Endothelial cell of umbilical vein (primary cell): ENCODE measurements at places on chromosomes 6 and 20. TPM values are rescaled to one million over a fixed set of nuclear protein-coding genes. Genes with fewer than 3 reads are reported as not detected.
A peak's percentile ranks its signal among the peaks of the same experiment; 100 is the strongest.

The PTPRT gene
- not detected in 2 replicates for total RNA-seq

GRCh38 chr6:13339863-13340630, 11.7 kb upstream of the TBC1D7 start:
- H3K27ac ChIP-seq: no peak overlapping the region
- H3K27me3 ChIP-seq: no peaks in the 10 kb centered on the region
- no peaks in the 10 kb centered on the region for H3K36me3 ChIP-seq
- H3K4me1 ChIP-seq: peaks cover 5% of the 10 kb centered on the region

DNA sequence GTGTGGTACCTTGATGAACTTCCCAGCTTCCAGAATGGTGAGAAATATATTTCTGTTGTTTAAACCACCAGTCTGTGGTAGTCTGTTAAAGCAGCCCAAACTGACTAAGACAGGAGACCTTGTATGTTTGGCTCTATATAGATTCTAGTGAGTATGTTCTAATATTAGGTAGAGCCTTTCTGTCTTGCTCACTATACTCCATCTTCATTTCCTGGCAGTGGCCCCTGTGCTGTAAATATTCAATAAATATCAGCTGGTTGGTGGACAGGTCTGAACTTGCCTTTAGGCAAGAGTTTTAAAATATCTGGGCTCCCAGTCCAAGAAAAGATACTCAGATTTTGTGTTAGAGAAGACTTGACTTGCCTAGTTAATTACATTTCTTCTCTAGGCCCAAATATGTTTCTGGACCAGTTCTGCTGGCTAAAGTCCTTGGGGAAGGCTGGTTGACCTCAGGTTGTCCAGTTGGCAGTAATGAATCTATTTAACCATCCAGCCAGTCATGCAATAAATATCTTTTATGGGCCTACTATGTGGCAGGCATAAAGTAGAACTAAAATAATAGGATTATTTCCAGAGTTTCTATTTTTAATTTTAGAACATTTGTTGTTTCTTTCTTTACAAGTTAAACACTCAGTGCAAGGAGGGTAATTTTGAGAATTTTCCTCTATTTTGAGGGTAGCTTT, 22.3 kb downstream of the PPP1R14C start:
- H3K4me1 ChIP-seq: no peaks in the 10 kb centered on the region
- no peak for DNase-seq
- no peaks in the 10 kb centered on the region for H3K36me3 ChIP-seq
- no peak overlapping the region for H3K4me3 ChIP-seq

- H3K4me3 ChIP-seq: peak overlapping the region; percentile 12
- H3K4me1 ChIP-seq: peaks cover 34% of the 10 kb centered on the region
- H3K27ac ChIP-seq: peak overlapping the region; percentile 90
- no peaks in the 10 kb centered on the region for H3K27me3 ChIP-seq
These were observed 359.1 kb downstream of the SAMD5 start for GRCh38 chr6:147867433-147868226.

DNA sequence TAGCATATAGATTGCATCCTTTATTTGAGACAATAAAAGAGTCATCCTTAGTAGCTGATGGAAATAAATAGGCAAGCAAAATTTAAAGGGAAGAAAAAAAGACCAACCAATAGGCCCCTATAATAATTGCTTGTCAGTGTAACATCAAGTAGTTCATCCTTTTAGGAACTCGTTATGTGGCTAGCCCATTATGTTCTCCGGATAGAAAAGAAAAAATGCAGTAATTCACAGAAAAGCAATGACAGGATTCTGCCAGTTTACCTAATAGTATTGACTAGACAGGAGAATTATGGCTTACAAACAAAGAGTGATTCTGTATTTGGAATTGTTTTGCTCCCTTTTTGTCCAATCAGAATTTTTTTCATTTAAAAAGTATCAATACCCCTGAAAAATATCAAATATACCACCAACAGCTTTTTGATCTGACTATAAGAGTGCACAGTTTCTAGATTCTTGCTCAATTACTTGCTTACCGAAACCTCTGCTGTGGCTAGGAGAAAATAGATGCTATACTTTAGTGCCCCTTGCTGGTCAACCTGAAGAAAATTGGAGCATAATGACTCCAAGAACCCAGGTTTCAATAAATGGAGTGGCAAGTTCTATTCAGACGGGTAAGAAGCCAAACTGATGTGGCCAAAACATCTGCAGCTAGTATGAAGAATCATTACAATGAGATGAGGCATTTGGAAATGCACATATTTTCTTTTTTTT, 91.5 kb upstream of the SASH1 start:
- no peak overlapping the region for H3K27ac ChIP-seq
- no peak overlapping the region for H3K4me3 ChIP-seq
- DNase-seq: peak; percentile 42
- no peaks in the 10 kb centered on the region for H3K36me3 ChIP-seq
- H3K4me1 ChIP-seq: no peaks in the 10 kb centered on the region

DNA sequence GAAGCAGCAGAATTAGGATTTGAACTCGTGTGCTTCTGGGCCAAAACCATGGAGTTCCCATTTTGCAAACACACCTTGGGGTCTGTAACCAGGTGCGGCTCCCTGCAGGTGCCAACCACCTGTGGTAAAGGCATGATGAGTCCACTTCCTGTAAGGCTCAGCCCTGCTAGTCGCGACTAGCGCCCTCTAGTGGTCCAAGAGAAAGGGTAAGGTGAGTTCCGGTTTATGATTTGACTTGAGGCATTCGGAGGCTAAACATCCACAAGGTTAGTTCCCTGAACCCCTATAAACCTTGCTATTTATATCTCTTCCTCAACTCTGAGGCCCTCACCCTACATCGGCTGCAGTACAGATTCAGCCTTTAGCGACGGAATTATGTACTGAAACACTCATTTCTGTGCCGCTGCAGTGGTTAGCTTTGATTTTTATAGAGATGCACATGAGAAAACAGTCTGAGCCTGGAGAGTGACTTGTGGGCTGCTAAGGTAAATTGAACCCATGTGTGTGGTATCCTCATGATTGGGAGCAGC, 173.4 kb downstream of the PLCB1 start:
- H3K27me3 ChIP-seq: no peaks in the 10 kb centered on the region
- H3K27ac ChIP-seq: no peak overlapping the region
- no peak overlapping the region for H3K4me3 ChIP-seq
- no peaks in the 10 kb centered on the region for H3K36me3 ChIP-seq
- peak; percentile 42 for DNase-seq

DNA sequence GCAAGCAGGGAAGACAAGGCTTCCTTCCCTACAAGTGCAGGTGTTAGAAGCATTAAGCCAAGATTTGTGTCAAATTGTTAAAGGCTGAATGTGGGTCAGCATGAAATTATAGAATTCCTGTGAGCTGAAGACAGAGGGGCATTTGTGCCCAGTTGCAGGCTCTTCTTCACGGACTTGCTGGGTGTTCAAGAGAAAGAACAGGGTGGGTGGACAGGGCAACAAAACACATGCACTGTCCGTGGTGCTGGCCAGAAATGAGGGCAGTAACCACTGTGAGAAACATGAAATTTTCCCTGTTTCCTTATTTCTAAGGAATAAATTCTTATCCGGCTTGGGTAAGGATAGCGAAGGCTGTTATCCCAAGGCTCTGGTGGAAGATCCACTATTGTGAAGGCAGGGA, 579.5 kb upstream of the HTR1E start:
- H3K27me3 ChIP-seq: no peaks in the 10 kb centered on the region
- DNase-seq: no peak
- H3K27ac ChIP-seq: no peak overlapping the region
- no peak overlapping the region for H3K4me3 ChIP-seq
- no peaks in the 10 kb centered on the region for H3K36me3 ChIP-seq

DNA sequence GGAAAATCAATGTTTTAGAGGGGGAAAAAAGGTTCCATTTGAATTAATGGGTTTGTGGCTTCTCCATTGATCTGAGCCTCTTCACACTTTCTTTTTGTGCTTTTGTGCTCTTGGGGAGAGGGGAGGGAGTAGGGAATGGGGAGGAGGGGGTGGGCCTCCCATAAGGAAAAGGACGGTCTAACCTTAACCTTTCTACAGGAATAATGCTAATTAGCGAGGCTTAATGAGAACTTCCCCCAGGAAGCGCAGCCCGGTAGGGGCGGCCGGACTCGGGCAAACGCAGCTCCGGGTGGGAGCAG, 103.0 kb downstream of the NOL4L start:
- no peaks in the 10 kb centered on the region for H3K36me3 ChIP-seq
- H3K4me1 ChIP-seq: peaks cover 64% of the 10 kb centered on the region
- no peaks in the 10 kb centered on the region for H3K27me3 ChIP-seq
- H3K4me3 ChIP-seq: peak overlapping the region; percentile 89
- H3K27ac ChIP-seq: peak overlapping the region; percentile 67

The PRR18 gene
- total RNA-seq: not detected in 2 replicates

GRCh38 chr6:108068618-108069017, 5.9 kb downstream of the OSTM1 start:
- H3K4me1 ChIP-seq: peaks cover under 1% of the 10 kb centered on the region
- H3K27me3 ChIP-seq: no peaks in the 10 kb centered on the region
- DNase-seq: no peak
- no peak overlapping the region for H3K4me3 ChIP-seq
- no peaks in the 10 kb centered on the region for H3K36me3 ChIP-seq

DNA sequence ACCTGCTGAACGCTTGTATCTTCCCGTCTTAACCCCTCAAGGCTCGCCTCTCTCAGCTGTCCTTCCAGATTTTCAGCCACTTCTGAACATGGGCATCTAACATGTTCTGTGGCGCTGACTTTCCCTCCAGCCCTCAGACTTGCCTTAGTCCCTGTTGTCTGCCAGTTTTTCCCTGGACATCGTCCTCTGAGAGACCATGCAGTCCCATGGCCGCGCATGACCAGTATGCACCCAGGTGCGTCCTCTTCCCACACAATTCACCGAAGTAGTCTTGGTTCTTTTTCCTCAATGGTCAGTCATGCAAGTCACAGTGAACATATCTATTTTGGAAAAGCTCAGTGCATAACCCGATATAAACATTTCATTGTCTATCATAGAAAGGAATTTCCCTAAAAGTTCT, 9.2 kb downstream of the TUBB2B start:
- no peak overlapping the region for H3K4me3 ChIP-seq
- no peak for DNase-seq
- H3K36me3 ChIP-seq: no peaks in the 10 kb centered on the region
- H3K4me1 ChIP-seq: no peaks in the 10 kb centered on the region

DNA sequence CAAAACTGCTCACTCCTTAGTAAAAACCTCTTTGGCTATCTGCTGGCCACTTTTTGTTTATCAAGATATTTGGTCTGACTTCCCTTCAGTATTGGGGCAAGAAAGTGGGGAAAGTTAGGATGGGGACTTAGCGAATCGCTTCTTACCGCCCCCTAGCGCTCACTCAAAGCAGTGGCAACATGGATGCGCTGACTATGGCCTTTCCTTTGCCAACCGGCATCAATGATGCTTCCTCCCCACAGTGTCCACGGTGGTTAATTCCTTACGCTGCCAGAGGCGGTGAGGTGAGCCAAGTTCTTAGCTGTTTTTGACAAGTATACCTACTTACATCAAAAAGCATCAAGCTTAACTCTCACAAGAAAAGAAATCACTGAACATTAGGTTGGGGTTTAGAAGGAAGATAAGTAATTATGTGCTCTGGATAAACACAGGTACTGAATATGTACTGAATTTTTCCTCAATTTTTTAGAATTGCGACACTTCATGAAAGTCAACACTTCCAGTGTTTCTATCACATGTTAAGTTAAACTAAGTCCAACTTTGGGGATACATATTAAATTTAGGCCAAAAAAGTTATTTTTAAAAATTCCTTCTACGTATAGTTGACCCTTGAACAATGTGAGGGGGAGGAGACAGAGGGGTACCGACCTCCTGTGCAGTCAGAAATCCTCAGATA, 86.7 kb downstream of the GMDS start:
- H3K4me1 ChIP-seq: peaks cover 17% of the 10 kb centered on the region
- H3K4me3 ChIP-seq: no peak overlapping the region
- no peak for DNase-seq
- no peaks in the 10 kb centered on the region for H3K36me3 ChIP-seq
- H3K27ac ChIP-seq: no peak overlapping the region

GRCh38 chr20:35515949-35516645, 13.4 kb downstream of the C20orf173 start:
- DNase-seq: no peak
- no peak overlapping the region for H3K4me3 ChIP-seq
- H3K36me3 ChIP-seq: no peaks in the 10 kb centered on the region
- no peak overlapping the region for H3K27ac ChIP-seq

- no peak for DNase-seq
- H3K4me1 ChIP-seq: peaks cover 6% of the 10 kb centered on the region
- peaks cover 68% of the 10 kb centered on the region for H3K27me3 ChIP-seq
- H3K36me3 ChIP-seq: no peaks in the 10 kb centered on the region
- no peak overlapping the region for H3K27ac ChIP-seq
- no peak overlapping the region for H3K4me3 ChIP-seq
These were observed 8.0 kb downstream of the PRDM13 start for GRCh38 chr6:99614430-99615186.

DNA sequence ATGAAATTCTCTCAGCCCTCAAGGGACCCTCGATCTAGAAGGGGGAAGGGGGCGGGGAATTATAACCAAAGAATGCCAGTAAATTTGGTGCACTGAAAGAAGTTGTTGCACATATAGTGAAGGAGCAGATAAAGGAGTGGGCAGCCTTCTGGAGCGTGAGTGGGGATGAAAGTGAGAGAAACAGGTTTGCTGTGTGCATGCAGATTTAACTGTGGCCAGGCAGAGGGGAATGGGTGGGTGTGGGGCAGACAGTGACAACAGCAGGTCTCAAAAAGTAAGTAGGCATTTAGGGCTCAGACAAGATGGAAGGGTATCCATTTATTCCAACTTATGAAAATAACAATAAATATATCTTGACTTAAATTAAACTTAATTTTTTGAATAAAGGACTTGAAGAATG, 149.1 kb downstream of the KCNQ5 start:
- no peaks in the 10 kb centered on the region for H3K4me1 ChIP-seq
- no peak overlapping the region for H3K4me3 ChIP-seq
- H3K27ac ChIP-seq: no peak overlapping the region
- no peaks in the 10 kb centered on the region for H3K27me3 ChIP-seq
- DNase-seq: no peak
- H3K36me3 ChIP-seq: no peaks in the 10 kb centered on the region

DNA sequence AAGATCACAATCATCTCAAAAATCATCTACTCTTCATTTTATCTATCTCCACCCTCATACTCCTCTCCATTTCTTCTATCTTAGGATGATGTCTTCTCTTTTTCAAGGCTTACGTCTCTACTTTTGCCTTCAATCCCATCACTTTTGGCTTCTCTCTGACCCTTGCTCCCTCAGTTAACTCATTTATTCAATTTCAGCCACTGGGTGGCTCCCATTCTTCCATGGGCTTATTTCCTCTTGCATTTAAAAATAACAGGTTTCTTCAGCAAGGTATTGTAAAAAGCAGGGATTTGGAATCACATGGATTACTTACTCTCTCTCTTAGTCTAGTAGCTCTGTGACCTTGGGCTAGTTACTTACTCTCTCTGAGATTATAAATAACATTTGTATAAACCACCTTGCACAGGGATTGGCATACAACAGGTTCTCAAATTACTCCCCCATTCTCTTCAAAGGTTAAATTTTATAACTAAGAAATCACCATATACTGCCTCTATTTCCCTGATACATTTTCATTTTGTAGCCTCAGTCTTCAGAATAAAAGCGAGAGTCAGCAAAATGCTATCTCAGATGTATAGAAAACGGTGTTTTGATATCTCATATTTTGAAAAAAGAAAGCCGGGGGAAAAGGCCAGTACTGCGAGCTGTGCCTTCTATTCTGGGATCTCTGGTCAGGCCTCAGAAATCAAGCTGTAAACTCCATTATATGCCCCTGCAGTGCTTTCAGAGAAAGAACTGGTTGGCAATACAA, 5.5 kb downstream of the ZSCAN12 start:
- no peaks in the 10 kb centered on the region for H3K27me3 ChIP-seq
- peak; percentile 15 for DNase-seq
- H3K4me1 ChIP-seq: peaks cover 8% of the 10 kb centered on the region

- no peak overlapping the region for H3K27ac ChIP-seq
- H3K36me3 ChIP-seq: peaks cover 9% of the 10 kb centered on the region
- no peaks in the 10 kb centered on the region for H3K27me3 ChIP-seq
- H3K4me1 ChIP-seq: no peaks in the 10 kb centered on the region
- no peak for DNase-seq
These were observed 26.6 kb downstream of the POFUT1 start for GRCh38 chr20:32234135-32234808.
